ENCODE measurements at places on chromosomes 12 and 14. TPM values are rescaled to one million over a fixed set of nuclear protein-coding genes. Genes with fewer than 3 reads are reported as not detected.

DNA sequence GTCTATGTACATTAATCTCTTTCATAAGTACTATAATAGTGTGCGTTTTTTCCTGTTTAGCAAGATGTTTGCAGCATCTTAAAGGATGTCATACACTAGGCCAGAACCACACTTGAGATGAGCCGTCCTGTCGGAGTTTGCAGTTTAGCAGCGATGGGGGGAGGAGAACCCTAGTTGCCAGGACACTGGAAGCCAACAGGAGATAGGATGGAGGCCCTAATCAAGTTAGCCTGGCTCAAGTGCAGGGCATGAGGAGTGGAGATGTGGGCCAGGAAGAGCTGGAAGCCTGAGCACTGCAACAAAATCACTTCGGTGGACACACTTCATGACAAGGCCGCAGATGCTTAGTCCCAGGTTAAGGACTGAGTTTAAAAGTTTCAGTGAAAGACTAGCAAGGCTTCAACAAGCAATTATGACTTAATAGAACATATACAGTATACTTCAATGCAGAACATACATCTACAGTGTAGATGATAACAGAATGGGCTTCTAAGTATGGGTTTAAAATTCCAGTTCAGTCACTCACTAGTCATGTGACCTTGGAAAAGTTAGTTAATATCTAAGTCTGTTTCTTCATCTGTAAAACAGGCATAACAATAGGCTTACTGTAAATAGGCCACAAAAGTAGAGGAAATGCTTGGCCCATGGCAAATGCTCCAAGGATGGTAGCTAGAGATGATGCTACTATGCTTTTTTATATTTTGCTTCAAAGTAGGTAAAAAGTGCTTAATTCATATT, 77.1 kb downstream of the PTPN21 start:
- DNase-seq = no peak
- no peaks in the 10 kb centered on the region for H3K27me3 ChIP-seq
- H3K27ac ChIP-seq = no peak overlapping the region

The SLC6A15 gene
- polyA plus RNA-seq = not detected

- H3K4me3 ChIP-seq = no peak overlapping the region
- no peaks in the 10 kb centered on the region for H3K4me1 ChIP-seq
- H3K27me3 ChIP-seq = no peaks in the 10 kb centered on the region
- no peak for DNase-seq
- no peak overlapping the region for H3K27ac ChIP-seq
Measured at GRCh38 chr12:68422159-68422558, 90.0 kb upstream of the MDM1 start.

DNA sequence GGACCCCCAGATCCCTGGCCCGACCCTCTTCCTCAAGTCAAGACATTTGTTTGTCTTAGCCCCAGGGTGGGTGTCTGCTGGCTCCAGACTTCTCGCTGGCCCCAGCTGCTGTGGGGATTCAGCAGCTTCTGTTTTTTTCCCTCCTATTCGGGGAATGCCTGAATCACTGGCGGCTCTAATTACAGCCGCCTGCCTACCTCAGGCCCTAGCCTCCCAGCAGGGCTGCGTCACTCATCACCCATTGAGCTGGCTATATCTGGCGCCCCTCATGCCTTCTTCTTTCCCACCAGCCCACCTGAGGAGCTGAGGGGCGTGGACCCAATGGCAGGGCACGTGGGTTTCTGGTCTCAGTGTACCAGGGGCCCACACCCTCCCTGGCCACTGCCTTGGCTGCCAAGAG, 10.1 kb downstream of the KRT80 start:
- no peaks in the 10 kb centered on the region for H3K4me1 ChIP-seq
- no peak for DNase-seq
- no peak overlapping the region for H3K4me3 ChIP-seq
- no peaks in the 10 kb centered on the region for H3K36me3 ChIP-seq
- no peaks in the 10 kb centered on the region for H3K27me3 ChIP-seq
- H3K27ac ChIP-seq = no peak overlapping the region

DNA sequence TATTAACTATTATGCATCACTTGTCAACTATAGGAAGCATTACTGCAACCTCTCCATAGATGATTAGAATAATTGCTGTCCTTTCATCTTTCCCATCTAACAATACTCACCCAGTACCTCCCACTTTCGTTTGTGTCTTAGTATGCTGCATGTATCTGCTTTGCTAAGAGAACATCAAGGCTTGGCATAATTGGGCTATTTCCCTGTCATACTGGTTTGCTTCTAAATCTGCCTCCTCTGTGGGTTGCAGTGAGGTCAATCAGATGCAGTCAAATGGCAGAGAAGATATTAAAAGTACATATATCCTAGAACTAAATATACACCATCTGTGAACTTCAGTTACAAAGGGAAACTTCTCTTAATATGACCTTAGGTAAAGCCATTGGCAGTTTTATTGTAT, 710.8 kb downstream of the DIO2 start:
- DNase-seq = no peak
- H3K27ac ChIP-seq = no peak overlapping the region
- no peaks in the 10 kb centered on the region for H3K36me3 ChIP-seq
- H3K4me3 ChIP-seq = no peak overlapping the region

Data from aorta (tissue), 5 donors.